ENCODE measurements at places on chromosomes 2 and 18.

DNA sequence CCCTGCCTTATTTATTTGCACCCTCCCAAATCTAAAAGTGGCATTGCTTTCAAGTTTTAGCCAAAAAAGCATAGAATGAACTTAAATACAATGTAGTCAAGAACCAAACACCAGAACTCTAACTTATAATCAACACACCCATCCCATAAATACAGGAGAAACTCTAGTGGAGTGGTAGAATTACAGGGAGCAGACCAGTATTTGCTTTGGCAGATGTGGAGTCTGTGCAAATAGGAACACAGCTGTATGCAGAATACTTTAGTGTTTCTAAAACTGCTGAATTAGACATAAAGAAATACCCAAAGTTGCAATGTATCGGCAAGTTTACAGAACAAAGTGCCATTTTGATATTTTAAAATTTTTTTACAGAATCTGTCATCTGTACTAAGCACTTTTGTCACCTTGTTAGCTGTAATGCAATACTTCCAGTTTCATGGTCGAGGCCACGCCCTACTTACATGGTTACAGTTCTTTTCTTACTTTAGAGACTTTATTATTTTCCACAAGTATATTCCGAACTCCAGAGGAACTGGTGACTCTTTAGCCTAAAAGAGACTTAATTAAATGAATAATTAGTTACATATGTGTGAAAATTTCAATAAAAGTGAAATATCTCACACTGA, 23.7 kb upstream of the COL5A2 start:
- no peak for DNase-seq

GRCh38 chr2:134758633-134759032, 39.8 kb upstream of the TMEM163 start:
- no peak for DNase-seq

- DNase-seq, result no peak
These were observed 48.0 kb downstream of the RAB12 start for GRCh38 chr18:8657050-8657820.

DNA sequence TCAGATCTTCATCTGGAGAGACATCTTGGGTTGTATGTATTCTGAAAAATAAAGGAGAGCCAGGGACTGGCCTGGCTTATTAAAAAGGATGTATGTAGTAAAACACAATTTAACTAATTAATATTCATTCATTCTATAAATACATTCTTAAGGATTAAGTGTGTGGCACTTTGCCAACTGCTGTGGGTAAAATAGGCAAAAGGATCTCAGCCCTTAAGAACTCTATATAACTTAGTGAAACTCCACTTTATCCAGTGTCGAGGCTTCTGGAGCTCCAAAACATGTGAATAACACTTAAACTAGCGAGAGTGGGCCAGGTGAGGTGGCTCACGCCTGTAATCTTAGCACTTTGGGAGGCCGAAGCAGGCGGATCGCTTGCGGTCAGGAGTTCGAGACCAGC, 7.7 kb upstream of the STK39 start:
- DNase-seq, result no peak

DNA sequence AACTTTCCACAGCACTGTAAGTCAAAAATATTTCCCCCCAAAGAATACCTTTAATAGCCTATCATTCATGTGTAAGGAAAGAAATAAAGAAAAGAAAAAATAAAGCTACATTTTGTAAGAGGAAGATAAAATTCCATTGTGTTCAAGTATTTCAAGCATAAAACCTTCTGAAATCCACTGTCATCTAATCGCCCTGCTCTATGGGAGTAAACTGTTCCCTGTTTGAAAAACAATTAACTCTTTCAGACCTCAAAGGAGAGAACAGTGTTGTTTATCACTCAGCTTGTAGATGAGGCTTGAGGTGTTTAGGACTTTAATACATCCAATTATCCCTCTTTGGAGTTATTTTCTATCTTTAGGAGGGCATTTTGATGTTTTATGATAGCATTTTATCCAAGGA, 112.2 kb upstream of the REG3G start:
- no peak for DNase-seq

- no peak for DNase-seq
These were observed 298.3 kb downstream of the TDRD15 start for GRCh38 chr2:21422050-21422449.

DNA sequence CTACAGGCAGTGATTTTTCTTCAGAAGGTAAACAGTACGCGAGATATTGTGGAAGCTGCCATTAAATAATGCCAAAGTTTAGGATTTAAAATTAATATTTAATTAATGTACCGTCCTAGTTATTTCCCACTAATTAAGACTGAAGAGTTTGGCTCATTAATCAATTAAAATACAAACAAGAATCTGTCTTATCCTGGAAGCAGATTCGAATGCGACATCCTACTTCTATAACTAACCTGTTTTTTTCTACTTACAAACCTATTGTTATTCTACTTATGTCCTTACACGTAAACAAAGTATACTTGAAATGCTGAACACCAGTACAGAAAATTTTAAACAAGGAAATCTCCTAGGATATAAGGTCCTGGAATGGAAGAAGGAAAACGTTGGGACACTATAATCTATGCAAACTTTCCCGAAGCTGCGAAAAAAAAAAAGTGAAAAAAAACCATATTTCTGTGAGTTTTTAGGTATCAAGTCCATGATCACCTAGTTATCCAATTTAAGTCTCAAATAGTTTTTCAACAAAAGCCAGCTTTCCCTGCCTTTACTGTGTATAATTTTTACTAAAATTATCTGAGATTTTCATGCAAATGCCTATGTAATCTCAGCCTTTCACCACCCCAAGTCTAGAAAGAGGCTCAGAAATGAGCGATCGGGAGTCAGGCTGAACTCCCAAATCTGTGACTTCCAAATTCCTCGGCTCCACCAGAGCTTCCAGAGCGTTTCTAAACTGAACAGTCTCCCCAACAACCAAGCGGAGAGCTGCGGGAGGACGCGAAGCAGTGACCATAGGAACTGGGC, 1.2 kb upstream of the C2orf15 start:
- no peak for DNase-seq

GRCh38 chr2:158988501-158988900, 20.1 kb downstream of the TANC1 start:
- DNase-seq, result no peak
